ENCODE measurements at places on chromosomes 16 and 17. TPM values are rescaled to one million over a fixed set of nuclear protein-coding genes. Genes with fewer than 3 reads are reported as not detected.

Gene HASPIN
- 26.7 TPM for total RNA-seq

Gene LHX1
- total RNA-seq, result 0.22 TPM

Gene SLC6A2
- not detected for total RNA-seq

- H3K4me1 ChIP-seq, result no peaks in the 10 kb centered on the region
- H3K27ac ChIP-seq, result no peak overlapping the region
- H3K27me3 ChIP-seq, result no peaks in the 10 kb centered on the region
- no peaks in the 10 kb centered on the region for H3K36me3 ChIP-seq
- no peak overlapping the region for H3K4me3 ChIP-seq
These were observed 770.7 kb downstream of the CDH11 start for GRCh38 chr16:64351121-64351520.

DNA sequence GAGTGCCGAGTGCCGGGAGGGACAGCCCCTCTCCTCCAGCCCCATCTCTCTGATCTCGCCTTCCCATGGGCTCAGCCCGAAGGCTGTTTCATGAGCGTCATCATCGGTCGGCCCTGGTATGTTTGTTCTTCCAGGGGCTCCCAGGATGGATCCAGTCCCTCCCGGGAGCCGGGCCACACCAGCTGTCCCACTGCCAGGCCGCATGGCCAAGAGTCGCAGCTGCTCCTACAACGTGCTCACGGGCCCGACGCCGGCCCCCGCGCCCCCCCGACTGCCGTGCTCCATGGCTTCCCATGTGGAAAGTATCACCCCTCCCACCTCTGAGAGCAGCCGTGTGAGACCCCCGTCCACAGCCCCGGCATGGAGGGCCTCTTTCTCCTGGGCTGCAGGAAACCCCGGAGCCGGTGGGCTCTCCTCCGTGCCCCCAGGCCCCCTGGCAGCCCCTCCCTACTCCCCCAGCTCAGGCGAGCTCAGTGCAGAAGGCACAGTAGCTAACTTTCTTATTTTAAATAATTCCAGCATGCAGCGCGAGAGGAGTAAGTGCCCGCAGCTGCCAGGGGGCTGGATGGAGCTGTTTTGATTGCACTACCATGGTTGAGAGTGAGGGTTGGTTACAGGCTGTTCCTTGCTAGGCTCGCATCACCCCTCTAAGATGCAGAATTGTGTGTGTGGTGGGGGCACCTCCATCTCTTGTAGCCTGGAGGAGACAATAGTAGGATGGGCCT lies 26.6 kb upstream of the GSE1 start:
- no peak overlapping the region for H3K27ac ChIP-seq
- H3K36me3 ChIP-seq, result no peaks in the 10 kb centered on the region
- H3K4me3 ChIP-seq, result no peak overlapping the region
- no peak for DNase-seq
- H3K27me3 ChIP-seq, result no peaks in the 10 kb centered on the region

Gene PIK3R6
- not detected for total RNA-seq

- no peak overlapping the region for H3K27ac ChIP-seq
- no peak for DNase-seq
- H3K27me3 ChIP-seq, result no peaks in the 10 kb centered on the region
- no peaks in the 10 kb centered on the region for H3K4me1 ChIP-seq
These were observed 66.3 kb downstream of the LITAF start for GRCh38 chr16:11520442-11520841.

Gene RGS11
- total RNA-seq, result 3.4 TPM

Gene BCAR1
- 97.1 TPM for total RNA-seq

Gene PAFAH1B1
- 134 TPM for total RNA-seq

GRCh38 chr16:20673882-20674683 lies 23.4 kb downstream of the ACSM1 start:
- no peaks in the 10 kb centered on the region for H3K36me3 ChIP-seq
- H3K27me3 ChIP-seq, result no peaks in the 10 kb centered on the region
- DNase-seq, result no peak
- H3K4me3 ChIP-seq, result peak overlapping the region; percentile 12
- H3K4me1 ChIP-seq, result peaks cover 18% of the 10 kb centered on the region
- H3K27ac ChIP-seq, result no peak overlapping the region

DNA sequence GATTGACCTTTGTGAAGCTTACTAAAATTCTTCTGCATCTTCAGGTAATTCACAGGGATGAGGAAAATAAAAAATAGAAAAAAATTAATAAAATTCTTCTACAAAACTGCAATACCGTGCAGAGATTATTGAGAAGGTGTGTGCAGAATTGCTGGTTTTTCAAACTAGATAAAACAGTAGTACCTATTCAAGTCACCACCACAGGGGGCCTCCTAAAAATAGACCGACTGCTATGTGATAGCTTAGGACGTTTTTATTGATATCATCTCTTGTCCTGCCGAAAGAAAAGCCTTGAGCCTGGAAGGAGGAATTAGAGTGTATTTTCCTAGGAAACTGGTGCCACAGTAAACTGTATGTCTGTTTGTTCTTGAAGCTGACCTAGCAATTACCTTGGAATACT lies 325.9 kb downstream of the ZFHX3 start:
- no peaks in the 10 kb centered on the region for H3K27me3 ChIP-seq
- 0 out of 3 replicates have a peak, but pooled peaks cover under 1% of the 10 kb centered on the region for H3K36me3 ChIP-seq
- peaks cover 8% of the 10 kb centered on the region for H3K4me1 ChIP-seq
- no peak overlapping the region for H3K27ac ChIP-seq
- DNase-seq, result no peak

Gene CASKIN1
- total RNA-seq, result 7.9 TPM

DNA sequence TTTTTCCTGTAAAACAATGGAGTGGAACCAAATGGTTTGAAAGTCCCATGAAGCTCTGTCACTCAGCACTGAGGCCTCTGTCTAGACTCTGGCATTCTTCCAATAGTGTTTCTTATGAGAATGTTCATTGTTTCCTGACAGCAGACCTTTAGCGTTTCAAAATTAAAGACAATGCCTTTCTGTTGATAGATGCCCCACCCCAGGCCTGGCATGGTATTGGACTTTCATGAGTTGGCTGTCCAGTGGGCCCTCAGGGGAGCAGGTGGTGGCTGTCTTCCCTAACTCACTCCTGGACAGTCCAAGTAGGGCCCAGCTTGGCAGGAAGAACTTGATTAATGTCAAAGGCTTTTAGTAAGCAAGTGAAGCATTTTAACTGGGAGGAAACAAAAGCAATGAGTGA lies 186.5 kb upstream of the CCL2 start:
- no peak overlapping the region for H3K27ac ChIP-seq
- H3K4me3 ChIP-seq, result no peak overlapping the region
- no peaks in the 10 kb centered on the region for H3K4me1 ChIP-seq
- no peak for DNase-seq

DNA sequence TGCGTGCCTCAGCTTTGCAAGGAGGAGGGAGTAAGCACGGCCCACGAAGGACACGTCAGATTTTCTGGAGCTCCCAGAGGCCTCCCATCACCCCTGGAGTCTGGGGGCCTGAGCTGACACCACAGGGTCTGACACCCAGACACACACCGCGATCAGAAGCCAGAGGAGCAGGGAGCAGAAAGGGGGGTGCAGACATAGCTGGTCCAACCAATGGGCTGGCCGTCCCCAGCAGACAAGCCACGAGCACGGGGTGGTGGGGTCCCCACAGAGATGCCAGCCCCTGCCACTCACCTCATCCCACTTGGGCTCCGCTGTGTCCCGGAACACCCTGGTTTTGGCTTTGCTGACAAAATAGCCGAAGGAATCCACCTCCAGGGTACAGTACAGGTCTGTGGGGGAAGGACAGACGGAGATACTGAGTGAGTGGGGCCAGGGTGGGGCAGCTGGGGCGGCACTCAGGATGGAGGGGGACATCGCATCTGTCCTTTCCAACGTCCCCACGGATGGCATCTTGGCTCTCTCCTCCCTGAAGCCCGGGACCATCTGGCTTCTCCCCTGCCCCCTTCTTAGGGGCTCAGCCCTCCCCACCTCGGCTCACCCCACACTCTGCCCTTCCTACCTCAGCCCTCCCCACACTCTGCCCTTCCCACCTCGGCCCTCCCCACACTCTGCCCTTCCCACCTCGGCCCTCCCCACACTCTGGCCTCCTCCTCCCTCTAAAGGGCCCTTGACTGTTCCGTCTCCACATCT lies 53.5 kb downstream of the TIMM22 start:
- no peak overlapping the region for H3K27ac ChIP-seq
- H3K36me3 ChIP-seq, result peaks cover 26% of the 10 kb centered on the region
- DNase-seq, result no peak
- no peak overlapping the region for H3K4me3 ChIP-seq
- no peaks in the 10 kb centered on the region for H3K27me3 ChIP-seq
- no peaks in the 10 kb centered on the region for H3K4me1 ChIP-seq

Gene RASD1
- 5.7 TPM for total RNA-seq

DNA sequence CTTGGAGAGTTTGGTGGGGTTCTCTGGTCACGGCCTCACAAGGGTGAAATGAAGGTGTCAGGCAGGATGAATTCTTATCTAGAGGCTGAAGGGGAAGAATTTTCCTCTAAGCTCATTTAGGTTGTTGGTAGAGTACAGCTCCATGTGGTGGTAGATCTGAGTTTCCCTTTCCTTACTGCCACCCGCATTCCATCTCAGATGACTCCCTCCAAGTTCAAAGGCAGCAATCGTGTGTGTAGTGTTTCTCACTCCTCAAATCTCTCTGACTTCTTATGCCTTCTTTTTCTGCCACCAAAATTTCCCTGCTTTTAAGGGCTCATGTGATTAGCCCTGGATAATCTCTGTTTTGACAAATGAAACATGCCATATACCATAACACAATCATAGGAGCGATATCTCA lies 135.5 kb upstream of the MYOCD start:
- no peaks in the 10 kb centered on the region for H3K4me1 ChIP-seq
- H3K27ac ChIP-seq, result no peak overlapping the region
- H3K36me3 ChIP-seq, result no peaks in the 10 kb centered on the region
- no peaks in the 10 kb centered on the region for H3K27me3 ChIP-seq

GRCh38 chr16:53821487-53821886 lies 117.5 kb downstream of the FTO start:
- no peaks in the 10 kb centered on the region for H3K4me1 ChIP-seq
- H3K27me3 ChIP-seq, result no peaks in the 10 kb centered on the region
- H3K27ac ChIP-seq, result no peak overlapping the region
- no peak for DNase-seq

DNA sequence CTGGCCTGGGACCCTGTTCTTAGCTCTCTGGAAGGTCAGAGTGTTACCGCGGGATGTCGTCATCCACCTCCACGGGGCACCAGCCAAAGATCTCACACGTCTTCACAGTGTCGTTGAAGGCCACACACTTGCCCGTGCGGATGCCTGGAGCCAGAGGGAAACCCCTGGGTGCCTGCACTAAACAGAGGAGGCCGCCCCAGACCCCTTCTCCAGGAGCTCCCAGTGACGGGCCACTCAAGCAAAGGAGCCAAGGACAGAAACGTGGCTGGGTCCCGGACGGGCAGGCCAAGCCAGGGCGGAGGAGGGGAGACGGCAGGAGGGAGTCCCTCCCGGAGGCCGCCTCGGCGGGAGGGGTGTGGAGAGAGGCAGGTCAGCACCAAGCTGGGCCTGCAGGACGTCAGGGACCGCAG lies 11.0 kb upstream of the CAMKK1 start:
- DNase-seq, result no peak
- H3K27ac ChIP-seq, result no peak overlapping the region
- H3K4me3 ChIP-seq, result no peak overlapping the region
- no peaks in the 10 kb centered on the region for H3K4me1 ChIP-seq
- H3K36me3 ChIP-seq, result no peaks in the 10 kb centered on the region

DNA sequence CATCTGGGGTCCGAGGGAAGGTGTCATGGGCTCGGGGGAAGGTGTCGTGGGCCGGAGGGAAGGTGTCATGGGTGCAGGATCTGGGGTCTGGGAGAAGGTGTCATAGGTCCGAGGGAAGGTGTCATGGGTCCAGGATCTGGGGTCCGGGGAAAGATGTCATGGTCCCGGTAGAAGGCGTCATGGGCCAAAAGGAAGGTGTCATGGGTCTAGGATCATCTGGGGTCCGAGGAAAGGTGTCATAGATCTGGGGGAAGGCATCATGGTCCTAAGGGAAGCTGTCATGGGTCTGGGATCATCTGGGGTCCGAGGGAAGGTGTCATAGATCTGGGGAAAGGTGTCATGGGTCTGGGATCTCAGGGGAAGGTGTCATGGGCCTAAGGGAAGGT lies 942 bp downstream of the RAB40C start:
- H3K4me1 ChIP-seq, result no peaks in the 10 kb centered on the region
- DNase-seq, result no peak
- H3K36me3 ChIP-seq, result no peaks in the 10 kb centered on the region
- no peak overlapping the region for H3K27ac ChIP-seq

DNA sequence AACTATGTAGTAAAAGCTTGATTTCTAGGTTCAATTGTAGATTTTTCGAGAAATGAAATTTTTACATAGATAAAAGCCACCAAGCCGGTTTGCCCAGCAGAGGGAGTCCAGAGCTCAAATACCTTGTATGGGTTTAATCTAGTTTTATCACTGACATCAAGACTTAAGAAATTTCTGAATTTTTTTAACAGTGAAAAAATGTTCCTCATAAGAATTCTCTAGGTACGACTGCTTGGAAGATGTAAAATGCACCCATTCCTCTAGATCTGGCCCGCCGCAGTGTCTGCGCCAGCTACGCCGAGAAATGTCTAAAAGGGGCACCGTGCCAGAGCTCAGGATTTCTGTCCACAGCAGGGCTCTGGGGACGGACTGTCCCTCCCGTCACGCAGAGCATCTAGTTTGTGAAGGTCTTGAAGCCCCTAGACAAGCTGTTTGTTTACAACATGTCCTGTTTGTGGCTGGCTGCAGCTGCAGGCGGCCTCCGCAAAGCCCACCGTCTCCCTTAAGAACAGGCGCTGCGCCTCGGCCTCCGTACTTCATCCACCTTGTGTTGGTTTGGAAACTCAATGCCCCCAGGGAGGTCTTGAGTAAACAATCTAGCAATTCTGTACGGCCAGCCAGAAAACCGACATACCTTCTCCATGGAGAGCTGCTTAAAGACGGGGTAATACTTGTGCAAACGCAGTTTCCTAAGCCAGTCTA lies 24.8 kb downstream of the MAP1LC3B start:
- H3K4me1 ChIP-seq, result no peaks in the 10 kb centered on the region
- H3K36me3 ChIP-seq, result peaks cover 65% of the 10 kb centered on the region
- H3K27me3 ChIP-seq, result no peaks in the 10 kb centered on the region
- no peak overlapping the region for H3K4me3 ChIP-seq
- DNase-seq, result no peak

- H3K27me3 ChIP-seq, result no peaks in the 10 kb centered on the region
- no peaks in the 10 kb centered on the region for H3K36me3 ChIP-seq
- DNase-seq, result no peak
- no peak overlapping the region for H3K27ac ChIP-seq
These were observed 44.8 kb upstream of the HSBP1 start for GRCh38 chr16:83762992-83763358.

DNA sequence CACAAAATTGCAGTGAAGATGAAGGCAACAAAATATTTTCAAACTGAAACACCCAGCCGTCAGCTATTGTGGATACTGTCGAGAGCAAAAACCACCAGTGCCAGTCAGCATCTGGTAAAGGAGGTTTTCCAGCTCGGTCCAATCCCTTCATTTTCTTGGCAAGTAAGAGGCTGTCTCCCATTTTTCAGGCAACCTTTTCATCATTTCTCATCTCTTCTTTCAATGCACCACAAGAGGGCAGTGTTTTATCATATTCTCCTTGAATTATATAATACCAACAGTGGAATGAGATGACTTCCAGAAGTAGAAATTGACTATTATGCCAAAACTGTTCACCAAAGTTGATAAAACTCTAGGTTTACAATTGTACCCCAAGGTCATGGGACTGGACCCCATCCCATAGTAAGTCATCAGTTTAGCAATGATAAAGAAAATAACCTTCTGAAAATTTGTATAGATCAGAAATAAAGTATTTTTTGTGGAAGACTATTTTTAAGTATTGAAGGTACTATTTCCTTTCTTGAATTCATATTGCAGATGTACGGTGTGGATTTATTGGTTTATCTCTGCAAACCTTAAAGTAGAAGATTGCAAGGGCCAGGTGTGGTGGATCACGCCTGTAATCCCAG lies 16.8 kb downstream of the NQO1 start:
- no peak overlapping the region for H3K4me3 ChIP-seq
- H3K27me3 ChIP-seq, result no peaks in the 10 kb centered on the region
- DNase-seq, result no peak
- H3K36me3 ChIP-seq, result no peaks in the 10 kb centered on the region

Measured in H9 (cell line).